ENCODE measurements at places on chromosomes 11 and 22.

- DNase-seq: no peak
Measured at GRCh38 chr11:31761636-31762035, 49.5 kb downstream of the PAX6 start.

DNA sequence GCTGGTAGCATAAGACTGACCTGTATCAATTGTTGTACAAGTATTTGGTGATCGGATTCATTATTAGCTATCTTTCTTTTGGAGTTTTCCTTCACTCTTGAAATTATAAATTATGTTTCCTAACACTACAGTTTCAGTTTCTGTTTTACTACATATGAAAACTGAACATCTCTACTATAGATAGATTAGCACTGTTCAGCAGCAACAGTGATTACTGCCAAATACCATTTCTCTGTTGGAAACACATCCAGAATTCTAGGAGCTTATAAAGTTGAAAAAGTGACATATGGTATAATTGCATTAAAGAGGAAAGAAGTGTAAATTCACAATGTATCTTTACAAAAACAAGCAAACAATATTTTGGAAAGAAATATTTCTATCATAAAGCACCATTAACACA lies 118.5 kb upstream of the GRIA4 start:
- no peak for DNase-seq

DNA sequence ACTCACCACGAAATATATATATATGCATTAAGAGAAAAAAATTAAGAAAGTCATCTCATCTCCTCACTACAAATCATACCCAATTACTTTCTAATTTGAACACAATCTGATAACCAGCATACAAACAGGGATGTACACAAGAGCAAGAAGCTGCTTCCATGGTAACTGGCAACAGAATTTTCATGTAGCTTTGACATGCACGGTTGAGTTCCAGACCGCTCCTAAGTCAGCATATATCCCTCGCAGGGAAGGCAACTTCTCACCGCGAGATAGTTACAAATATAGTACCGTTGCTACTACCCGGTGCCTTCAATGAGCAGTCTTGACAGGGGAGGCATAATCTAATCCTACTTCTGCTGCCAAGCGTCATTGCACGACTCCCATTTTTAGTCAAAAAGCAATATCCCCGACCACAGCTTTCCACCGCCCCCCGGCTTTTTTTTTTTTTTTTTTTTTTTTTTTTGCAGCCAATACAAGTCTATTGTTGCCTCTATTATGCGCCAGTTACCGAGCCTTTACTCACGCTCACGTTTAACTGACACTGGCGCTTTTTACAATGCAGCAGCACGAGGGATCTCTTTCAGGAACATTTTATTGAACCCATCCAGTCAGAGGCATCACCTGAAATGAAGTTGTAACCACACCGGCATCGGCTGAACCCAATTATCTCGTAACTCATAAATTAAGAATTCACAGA lies 2.2 kb downstream of the CADM1 start:
- DNase-seq: no peak

GRCh38 chr22:46187862-46188261 lies 37.5 kb downstream of the PPARA start:
- no peak for DNase-seq

DNA sequence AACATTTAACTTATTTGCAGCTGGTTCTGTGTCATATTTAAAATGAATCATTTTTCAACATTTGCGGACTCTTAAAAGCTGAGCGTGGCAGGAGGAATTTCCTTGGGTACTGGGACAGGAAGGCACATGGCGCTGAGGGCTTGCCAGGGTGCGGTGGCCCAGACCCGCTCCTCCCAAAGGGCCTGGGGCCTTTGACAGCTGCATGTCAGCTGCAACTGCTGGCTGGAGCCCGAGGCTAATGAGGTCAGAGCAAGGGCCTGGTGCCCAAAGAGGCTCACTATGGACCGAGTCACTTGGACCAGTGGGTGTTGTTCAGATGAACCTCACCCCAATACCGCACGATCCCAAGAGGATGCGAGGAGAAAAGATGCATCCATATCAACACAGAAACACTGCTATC lies 326.9 kb downstream of the CTTN start:
- no peak for DNase-seq

DNA sequence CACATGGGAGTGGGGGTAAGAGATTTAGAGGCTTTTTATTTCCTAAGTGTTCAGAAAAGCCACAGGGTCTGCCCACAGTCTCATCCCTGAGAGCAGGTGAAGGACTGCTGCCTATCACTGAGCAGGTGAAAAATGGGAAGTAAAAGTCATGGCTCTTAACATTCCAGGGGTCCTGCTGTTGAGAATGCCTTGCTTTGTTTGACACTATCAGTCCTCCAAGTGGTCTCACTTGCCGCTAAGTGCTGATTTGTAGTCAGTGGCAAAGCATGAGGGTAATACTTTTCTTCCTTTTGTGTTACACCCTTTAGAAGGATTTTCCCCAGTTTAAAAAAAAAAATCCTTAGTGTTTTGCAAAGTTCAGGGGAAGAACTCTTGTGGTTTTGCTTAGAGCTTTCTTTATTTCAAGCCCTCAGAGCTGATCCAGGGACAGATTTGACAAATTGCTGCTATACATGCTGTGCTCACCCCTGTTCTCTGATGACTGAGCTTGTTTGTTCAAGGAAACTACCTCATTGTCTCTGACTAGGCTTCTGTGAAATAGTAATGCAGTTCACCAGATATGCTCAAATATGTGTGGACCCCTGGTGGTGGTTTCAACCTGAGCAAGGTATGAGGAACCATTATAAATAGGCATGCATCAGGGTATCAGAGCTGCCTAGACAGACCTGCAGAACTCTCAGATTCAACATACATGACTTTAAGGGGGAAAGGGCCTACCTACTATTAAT lies 141.0 kb downstream of the ARHGAP42 start:
- DNase-seq: no peak
